ENCODE measurements at places on chromosomes 7 and 10.

- DNase-seq = peak; percentile 63
Measured at GRCh38 chr7:105652359-105652993, 71.2 kb upstream of the EFCAB10 start.

DNA sequence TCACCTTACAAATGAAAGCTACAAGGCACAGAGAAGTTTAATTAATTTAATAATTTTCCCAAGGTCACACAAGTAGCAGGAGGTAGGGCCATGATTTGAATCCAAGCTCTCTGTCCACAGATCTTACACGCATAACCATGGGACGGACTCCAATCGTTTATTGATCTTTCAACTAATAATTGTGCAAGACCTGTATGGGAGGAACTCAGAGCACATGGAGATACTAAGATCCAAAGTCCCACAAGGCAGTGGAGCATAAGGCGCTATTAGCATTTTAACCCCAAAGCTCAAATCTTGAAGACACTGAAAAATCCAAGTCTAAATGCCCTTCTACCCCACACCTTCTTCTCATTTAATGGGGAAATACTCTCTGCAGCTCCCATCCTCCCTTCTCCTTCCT lies 143.5 kb downstream of the FGFR2 start:
- DNase-seq = no peak

- DNase-seq = no peak
Measured at GRCh38 chr7:94045581-94045980, 41.4 kb upstream of the BET1 start.

GRCh38 chr7:138934861-138935260 lies 46.3 kb downstream of the KIAA1549 start:
- DNase-seq = no peak

- no peak for DNase-seq
Measured at GRCh38 chr7:14013898-14014297, 24.4 kb upstream of the ETV1 start.

- DNase-seq = no peak
Measured at GRCh38 chr7:38878694-38879457, 30.1 kb downstream of the VPS41 start.

GRCh38 chr7:14714161-14714728 lies 188.3 kb downstream of the DGKB start:
- DNase-seq = no peak

DNA sequence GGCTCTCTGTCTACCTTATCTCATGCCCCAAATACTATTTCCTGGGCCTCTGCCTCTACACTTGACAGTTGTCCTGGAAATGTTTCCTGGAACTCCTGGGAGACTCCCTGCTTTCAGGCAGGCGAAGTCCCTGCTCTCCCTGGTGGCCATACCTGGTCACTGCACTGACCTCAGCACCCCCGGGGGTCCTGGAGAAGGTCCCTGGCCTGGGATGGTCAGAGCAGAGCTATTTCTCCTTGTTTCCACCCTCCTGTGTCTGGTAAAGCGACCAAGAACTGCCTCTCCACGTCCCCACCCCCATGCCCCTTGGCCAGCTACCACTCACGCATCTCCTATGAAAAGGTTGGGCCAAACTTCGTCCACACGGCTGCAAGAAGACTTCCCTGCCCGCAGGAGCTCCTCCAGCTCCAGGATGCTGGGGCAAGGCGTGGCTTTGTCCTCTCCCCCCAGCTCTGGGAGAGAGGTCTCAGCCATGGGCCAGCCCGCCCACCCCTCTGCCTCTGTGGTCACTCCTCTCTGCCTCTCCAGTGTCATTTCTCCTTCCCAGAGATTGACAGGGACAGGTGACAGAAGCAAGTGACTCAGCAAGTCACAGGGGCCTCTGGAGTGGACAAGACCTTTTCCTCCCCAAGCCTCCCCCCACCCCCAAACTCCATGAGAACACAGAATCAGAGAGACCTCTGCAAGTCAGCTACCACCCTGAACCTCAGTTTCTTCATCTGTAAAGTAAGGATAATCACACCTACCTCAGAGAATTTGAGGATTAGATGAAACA lies 2.6 kb upstream of the SAMD8 start:
- DNase-seq = no peak

DNA sequence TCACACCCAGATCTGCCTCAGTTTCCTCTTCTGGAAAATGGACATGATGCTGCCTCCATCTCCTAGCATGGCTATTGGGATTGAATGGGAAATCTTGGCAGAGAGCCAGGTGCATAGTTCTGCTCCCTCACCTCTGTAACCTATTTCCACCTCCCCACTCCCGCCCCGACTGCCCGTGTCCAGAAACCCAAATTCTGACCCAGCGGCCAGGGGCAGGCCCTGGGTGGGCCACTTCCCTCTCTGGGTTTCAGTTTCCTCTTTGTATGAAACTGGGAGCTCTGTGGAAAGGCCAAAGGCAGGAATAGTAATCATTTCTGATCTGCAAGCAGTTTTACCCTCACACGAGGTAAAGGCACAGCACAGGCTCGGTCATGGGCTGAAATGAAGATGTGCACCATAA lies 74.1 kb upstream of the DUSP5 start:
- DNase-seq = no peak

DNA sequence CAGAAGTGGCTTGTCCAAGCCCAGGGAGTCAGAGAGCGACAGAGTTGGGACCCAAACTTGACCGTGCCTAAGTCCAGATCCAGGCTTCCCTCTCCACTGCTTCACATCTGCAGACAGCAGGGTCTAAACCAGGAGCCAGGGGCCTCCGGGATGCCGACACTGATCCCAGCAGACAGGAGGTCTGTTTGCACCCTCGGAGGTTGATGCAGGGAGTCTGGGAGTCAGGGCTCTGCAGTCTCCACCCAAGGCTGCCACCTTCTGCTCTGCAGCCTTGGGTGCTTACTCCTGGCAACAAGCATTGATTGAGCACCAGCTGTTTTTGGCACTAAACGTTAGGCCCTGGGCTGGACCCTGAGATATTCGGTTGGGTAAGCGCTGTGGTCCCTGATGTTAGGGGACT lies 21.0 kb downstream of the ELFN1 start:
- no peak for DNase-seq

DNA sequence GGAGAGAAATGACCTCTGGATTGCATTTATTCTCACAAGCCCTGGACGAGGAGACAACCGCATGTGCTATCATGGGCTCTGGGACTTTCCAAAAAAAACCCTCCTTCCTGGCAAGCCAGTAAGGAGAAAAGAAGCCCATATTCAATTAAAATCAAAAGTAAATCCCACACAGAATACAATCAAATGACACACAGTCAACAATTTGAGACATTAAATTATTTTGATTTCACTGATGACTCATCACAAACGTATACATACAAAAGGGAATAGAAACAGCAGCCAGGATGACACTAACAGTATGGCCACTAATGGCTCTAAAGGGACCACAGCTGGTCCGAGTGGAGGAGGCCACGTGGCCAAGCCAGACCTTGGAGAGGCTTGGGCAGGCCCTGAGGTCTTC lies 24.9 kb downstream of the LRRC20 start:
- no peak for DNase-seq

DNA sequence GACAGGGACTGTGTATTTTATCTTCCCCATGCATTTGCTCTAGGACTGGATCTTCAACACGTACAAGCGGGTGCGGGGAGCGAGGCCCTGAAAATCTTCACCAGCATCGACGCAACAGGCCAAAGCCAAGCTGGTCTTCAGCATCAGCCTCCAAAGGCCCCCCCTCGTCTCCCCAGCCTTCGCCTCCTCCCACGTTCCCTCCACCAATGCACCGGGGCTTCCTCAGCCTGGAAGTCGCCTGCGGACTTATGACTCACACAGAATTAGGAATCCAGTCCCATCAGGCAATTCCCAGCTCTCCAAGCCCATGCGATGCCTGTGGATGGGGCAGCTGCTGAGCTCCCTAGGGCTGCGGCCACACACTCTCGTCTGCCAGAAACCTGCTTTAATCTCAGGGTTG lies 36.3 kb upstream of the RNF32 start:
- DNase-seq = no peak

GRCh38 chr10:31686599-31686998 lies 242.0 kb downstream of the ARHGAP12 start:
- DNase-seq = no peak

DNA sequence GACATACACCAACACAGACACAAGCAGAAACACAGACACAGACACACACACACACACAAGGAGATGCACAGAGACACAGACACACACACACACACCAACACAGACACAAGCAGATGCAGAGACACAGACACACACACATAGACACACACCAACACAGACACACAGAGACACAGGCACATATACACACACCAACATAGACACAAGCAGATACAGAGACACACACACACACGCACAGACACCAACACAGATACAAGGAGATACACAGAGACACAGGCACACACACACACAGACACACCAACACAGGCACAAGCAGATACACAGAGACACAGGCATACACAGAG lies 347.2 kb upstream of the KLF6 start:
- no peak for DNase-seq

DNA sequence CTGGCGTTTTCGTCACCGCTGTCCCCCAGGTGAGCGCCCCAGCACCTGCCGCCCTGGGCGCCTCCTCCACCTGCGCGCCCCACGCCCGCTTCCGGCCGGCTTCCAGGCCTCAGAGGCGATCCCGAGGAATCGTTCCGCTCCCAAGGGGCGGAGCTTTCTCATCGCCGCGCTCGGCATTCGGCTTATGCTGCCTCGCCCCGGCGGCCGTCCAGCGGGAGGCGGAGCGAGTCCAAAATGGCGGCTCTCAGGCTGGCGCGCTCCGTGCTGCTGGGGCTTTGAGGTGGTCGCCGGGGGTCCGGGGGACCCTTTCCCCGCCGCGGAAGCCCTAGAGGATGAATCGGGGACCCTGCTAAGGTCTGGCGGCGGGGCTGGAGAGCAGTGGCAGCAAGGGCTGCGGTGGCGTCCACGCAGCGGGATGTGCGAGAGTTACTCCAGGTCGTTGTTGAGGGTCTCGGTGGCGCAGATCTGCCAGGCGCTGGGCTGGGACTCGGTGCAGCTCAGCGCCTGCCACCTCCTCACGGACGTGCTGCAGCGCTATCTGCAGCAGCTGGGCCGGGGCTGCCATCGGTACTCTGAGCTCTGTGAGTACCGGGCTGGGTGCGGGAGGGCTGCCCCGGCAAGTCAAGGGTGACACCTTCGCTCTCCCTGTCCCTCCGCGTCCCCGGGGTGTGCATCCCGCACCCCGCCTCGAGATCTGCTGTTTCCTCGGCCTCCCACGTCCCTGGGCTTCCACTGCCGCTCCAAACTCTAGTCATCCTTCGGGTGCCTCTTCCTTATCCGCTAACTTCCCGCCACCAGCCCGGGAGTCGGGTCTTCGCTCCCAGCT lies at the start of gene TAF3:
TSS of gene TAF3 (plus strand) at position 211 of the 826 bp plus-strand sequence. CDS start at position 416, 205 bp downstream.
- DNase-seq = peak; percentile 91

DNA sequence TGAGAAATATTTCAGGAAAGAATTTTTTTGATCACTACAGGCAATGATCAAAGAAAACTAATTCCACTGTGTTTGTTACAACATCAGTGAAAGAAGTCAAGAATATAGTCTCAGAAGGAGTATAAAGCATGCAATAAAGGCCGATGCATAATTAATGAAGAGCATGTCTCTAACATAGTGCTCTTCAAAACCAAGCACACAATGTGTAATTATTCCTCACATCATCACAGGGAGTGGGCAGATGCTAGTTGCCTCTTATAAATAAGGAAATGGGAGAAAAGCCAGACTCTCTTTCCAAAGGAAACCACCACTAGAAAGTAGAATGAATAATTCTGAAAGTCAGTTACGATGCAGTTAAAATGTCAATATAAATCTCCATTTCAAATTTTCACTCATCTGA lies 220.1 kb downstream of the TEX36 start:
- no peak for DNase-seq

DNA sequence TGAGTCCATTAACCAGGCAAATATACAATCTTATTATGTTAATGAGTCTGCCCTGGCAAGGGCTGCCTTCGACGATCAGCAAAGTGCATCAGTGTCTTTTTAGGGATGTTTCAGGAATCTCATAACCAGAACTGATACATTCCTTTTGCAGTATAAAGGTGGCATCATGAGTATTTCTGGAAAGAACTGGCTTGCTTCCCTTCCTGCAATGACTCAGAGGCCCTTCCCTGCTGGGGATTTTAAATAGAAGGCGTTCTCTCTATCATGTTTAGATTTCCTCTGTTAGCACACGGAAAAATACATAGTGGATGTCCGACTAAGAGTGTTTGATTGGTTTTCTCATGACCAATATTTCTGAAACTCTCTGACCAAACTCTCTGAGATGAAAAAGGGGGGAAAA lies 1.8 kb downstream of the NPS start:
- no peak for DNase-seq

DNA sequence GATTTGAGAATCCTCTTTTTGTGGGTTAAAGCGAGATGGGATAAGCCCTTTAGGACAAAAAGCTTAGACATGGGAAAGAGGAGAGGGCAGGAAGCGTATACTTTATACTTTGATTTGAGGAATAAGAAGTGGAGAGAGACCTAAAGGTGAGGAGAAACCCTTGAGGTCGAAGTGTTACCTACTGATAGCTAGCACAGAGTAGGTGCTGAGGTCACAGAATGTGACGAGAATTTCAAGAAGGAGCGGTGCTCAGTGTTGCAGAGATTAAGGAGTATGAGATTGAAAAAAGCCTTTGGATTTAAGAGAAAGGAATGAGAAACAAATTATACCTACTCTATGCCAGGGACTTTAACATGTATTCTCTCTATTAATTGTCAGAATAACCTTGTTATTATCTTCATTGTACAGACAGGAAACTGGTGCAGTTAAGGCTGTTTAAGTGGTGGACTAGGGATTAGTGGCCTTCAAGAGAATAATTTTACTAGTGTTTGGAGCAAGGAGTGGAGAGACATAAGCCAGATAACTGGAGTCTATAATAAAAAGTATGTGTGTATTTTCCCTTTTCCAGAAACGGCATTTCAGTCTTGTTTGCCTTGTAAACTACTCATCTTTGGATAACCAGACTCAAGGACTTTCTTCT lies 8.8 kb downstream of the CAPZA2 start:
- DNase-seq = no peak

- DNase-seq = no peak
Measured at GRCh38 chr10:130652544-130652943, 516.4 kb downstream of the GLRX3 start.

- DNase-seq = no peak
Measured at GRCh38 chr7:295155-296154, 5.5 kb downstream of the FOXL3 start.
